Adipocyte (in vitro differentiated cells): ENCODE measurements at places on chromosomes 1 and 21.

DNA sequence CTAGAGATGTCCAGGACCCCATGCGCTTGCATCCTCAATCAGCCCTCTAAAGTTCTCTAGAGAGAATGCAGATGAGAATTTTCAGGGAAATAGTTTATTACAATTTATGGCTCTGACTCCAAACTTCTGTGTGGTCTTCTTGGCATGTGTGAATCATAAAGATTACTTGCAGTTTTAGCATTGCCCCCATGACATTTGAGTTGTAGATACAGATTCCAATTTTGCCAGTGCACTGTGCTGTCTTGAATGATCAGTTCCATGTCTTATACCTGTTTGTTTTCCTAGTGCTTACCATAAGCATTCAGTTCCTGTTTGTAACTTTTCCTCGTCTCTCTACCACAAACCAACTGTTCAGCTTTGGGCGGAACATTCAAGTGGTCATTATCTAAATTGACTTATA lies 4.8 kb downstream of the KRTAP21-3 start:
- DNase-seq = no peak

DNA sequence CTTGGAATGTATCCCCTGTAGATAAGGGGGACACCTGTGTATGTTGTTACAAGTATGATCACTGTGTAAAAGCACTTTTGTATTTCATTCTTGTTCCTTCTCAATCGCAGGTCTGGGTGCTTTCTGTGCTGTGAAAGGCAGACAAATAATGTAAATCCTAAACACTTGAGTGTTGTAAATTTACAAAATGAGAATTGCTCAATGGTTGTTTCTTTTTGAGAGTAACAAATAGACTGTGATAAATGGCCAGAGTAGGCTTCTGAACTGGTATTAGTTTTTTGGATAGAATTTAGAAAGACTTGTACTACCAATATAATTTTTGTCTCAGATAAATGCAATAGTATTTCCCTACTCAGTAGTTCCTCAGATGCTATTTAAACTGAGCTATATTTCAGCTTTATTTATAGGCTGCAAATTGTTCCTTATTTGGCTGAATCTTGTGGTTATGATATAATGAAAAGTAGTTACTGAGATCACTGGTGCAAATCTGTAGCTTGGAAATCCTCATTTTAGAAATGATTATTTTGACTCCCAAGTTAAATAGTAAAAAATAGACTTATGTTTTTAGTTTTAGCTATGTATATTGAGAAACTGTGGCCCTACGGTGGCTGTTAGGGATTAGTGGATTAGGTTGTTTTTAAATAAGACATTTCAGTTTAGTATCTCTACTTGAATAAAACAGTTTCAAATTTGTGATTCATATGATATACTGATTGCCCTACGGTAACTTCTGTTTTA lies 9.2 kb downstream of the BACH1 start:
- DNase-seq = no peak

GRCh38 chr21:34939673-34940331 lies 109.3 kb downstream of the RUNX1 start:
- DNase-seq = no peak

GRCh38 chr1:47627471-47628370 lies 189.9 kb downstream of the FOXD2 start:
- no peak for DNase-seq

GRCh38 chr21:44710294-44710665 lies 1.1 kb downstream of the TSPEAR start:
- DNase-seq = no peak

- DNase-seq = peak; percentile 88
Observed at GRCh38 chr1:102897557-102897956, 210.8 kb downstream of the COL11A1 start.

- DNase-seq = no peak
Observed at GRCh38 chr1:159228554-159228953, 23.9 kb downstream of the ACKR1 start.

- no peak for DNase-seq
Observed at GRCh38 chr21:38591218-38591537, 92.9 kb upstream of the ERG start.

DNA sequence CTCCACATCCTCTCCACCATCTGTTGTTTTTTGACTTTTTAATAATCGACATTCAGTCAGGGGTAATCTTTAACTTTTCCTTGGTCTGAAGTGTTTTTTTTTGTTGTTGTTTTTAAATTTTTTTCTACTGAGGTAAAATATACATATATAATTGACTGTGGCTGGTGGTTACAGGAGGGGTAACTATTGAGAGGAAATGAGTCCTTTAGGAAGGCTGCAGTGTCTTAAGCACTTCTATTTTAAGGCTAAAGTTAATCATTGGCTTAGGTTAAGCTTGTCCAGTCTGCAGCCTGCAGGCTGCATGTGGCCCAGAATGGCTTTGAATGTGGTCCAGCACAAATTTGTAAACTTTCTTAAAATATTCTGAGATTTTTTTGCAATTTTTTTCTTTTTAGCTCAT lies 172.5 kb downstream of the CTH start:
- DNase-seq = no peak

- peak; percentile 6 for DNase-seq
Observed at GRCh38 chr1:162937716-162938395, 76.9 kb upstream of the CCDC190 start.

- DNase-seq = no peak
Observed at GRCh38 chr1:106568201-106568974, 488.1 kb upstream of the PRMT6 start.

DNA sequence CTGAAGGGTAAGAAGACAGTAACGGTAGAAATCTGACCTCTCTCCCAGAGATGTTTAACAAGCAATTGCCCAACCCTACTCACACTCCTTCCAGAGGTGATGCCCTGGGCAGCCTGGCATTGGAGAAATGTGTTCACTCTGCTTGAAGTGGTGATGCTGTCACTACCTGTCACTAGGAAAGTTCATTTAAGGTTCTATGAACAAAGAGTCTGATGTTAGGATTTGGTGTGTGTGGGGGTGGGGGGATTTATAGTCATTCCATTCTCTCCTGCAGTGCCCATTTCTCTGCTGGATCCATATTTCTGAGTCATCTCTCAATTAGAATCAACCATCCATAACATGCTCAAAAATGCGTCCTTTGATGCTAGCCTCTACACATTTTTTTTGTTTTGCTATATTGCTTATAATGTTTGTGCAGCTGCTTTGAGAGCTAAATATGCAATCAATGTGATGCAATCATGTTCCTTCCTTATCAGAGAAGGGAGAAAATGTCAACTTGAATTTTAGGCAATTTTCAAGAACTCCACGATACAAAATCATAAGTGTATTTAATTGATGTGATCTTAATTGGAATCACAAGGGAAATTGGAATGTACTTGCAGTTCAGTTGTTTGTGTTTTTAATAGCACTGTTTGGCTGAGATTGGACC lies 173.9 kb downstream of the DUSP10 start:
- peak; percentile 77 for DNase-seq

- DNase-seq = no peak
Observed at GRCh38 chr21:39805983-39806382, 61.0 kb downstream of the IGSF5 start.

DNA sequence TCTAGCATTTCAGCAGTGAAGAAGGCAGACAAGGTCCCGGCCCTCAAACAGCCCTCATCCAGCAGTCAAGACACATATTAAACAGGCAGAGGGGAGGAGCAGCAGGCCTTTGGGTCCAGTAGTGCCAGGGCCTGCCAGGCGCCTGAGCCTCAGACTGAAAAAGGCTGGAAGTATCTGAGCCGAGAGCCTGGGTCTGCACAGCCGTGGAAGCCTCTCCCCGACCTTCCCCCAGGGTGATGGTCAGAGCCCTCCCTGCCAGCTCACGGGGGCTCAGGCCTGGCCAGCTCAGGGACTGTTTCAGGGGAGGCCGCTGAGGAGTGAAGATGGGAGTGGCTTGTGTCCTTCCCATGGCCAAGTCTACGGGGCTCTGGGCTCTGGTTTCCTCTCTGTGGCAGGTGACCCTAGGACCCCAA lies 565.2 kb downstream of the PTPRU start:
- no peak for DNase-seq

- peak; percentile 39 for DNase-seq
Observed at GRCh38 chr1:174964972-174965361, 34.8 kb upstream of the CACYBP start.

- DNase-seq = no peak
Observed at GRCh38 chr1:67977756-67978155, 72.7 kb downstream of the DIRAS3 start.

DNA sequence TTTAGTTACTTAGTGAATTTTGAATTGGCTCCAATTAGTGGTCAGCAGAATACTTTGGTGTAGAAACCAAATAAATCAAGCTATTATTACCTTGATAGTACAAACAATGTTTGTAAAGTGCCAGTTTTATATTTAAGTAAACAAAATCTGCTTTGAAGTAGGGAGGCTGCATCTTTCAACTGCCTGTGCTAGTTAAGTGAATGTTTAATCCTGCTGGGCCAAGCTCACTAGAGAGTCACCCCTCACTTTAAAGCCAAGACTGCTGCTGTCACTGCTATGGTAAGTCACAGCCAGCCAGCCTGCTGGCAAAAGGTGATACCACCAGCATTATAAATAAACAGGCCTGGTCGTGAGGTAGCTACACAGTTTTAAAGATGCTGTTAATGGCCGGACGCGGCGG lies 10.3 kb upstream of the CFAP126 start:
- no peak for DNase-seq

DNA sequence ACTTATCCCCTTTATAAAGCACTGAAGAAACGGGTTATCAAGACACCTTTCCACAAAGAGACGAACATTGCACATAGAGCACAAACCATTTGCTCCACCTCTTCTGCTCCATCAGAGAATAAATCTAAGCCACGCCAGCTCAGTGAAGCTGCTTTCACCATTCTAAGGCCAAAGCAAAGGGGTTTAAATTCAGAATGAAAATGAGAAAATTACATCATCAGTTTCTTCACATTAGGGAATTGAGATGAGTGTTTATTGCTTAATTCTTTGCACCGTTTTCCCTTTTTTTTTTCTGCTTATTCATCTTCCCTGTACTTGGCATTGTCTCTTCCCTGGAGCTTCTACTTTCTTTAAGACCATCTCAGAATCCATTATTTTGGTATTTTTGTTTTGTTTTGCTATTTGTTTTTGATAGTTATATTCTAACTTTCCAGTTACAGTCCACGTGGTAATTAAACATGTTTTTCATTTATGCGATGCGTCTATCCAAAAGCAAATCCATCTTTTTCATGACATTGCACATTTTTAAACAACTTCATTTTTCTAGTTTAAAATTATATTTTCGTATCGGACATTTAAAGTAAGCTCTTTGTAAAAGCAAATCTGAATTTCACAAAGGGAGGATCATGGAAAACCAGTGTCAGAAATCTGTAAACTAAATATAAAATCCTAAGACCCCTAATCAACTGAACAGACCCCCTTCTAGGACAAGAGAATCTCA lies 1.9 kb upstream of the OR2T34 start:
- DNase-seq = no peak

DNA sequence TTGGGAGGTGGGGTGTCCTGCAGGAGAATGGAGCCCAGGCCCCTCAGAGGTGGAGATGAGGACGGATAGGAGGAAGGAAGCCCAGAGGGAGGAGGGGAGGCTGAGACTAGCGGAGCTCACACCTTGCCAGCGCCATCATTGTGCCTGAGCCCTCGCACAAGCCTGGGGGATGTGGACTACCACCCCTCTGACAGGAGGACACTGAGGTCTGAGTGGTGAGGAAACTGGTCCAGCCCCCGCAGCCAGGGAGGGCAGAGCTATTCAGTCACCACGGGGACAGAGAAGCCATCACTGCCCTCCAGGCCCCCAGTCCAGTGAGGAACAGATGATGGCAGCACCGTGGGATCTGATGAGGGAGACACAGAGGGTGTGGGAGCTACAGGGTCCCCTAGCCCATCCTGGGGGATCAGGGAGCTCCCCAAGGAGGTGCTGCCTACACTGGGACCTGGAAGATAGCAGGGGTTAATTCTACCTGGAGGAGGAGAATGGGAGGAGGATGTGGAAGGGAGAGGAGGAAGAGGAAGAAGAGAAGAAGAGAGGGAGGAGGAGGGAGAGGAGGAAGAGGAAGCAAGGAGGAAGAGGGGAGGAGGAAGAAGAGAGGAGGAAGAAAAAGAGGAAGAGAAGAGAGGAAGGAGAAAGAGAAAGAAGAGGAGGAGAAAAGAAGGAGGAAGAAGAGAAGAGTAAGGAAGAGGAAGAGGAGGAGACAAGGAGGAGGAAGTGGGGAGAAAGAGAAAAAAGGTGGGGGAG lies 31.0 kb downstream of the MATN1 start:
- DNase-seq = no peak

DNA sequence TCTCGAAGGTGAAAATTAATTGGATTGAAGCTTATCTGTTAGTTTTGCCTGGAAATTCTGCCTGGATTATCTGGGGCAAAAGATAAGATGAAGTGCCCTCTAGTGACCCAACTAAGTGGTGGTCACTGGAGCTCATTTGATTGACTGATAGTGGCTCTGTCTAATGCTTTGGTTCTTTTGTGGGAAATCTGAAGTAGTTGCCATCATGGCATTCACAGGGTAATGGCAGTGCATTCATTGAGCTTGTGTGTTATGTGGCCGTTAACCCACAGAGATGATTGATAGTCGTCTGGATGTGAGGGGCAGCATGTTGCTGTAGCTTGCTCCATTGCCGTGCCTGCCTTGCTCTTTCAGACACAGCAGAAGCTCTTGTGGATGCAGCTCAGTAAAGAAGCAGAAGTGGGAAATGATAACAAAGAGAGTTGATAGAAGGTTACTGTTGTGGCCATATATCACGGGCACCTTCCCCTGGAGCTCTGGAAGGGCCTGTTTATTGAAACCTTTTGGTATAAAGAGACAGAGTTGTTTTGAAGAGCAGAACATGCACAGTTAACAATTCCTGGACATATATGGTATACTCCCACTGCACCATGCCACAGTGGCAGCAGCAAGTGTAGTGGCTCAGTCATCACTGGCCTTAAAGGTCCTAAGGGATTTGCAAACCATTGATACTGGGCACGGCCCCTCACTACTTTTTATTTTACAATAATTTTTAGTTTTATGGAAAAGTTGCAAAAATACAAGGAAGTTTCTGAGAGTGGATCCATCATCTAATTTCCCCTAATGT lies 42.0 kb downstream of the CXADR start:
- peak; percentile 3 for DNase-seq

GRCh38 chr21:35338281-35338680 lies 289.2 kb upstream of the RUNX1 start:
- DNase-seq = no peak

DNA sequence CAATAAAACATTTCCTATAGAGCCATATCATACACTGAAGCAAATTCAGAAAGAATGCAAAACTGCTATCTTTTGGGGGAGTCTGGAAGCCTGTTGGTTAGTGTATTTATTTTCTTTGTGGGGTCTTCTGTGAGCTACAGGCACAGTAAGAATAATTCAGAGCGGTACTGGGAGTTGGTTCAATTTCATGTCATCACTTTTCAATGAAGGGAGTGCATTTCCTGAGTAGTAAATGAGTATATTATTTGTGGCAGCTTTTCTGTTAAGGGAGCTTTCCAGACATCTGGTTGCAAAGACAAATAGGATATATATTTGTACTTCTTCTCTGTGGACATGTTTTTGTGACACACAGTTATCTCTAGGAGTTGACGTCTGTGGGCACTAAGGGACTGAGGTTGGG lies 130.6 kb downstream of the HUNK start:
- DNase-seq = no peak

GRCh38 chr1:81509594-81509993 lies 291.1 kb upstream of the ADGRL2 start:
- DNase-seq = no peak
